ENCODE measurements at places on chromosomes 16 and 17.

DNA sequence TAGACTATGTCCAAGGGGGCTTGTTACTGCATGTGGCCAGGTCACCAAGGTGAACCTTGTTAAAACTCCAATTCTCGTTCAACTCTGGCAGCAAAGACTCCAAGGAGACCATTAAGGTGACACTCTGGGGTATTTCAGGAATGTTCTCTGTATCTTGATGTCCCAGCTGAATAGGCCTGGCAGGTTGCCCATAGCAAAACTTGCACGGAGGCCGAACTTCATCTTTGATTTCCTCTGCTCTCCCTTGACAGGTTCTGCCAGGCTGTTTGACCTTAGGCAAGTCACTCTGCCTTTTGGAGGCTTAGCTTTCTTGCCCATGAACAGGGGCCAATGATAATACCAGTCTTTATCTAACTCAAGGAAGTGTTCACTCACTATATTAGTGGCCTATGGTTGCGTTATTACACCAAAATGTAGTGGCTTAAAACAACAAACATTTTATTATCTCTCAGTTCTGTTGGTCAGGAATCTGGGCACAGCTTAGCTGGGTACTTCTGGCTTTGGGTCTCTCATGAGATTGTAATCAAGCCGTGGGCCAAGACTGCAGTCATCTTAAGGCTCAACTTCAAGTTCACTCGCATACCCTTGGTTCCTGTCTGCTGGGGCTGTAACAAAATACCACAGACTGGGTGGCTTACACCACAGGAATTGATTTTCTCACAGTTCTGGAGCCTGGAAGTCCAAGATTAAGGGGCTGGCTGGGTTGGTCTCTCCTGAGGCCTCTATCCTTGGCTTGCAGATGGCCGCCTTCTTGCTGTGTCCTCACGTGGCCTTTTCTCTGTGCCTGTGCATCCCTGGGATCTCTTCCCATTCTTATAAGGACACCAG lies 168.5 kb downstream of the UTP18 start:
- DNase-seq, result no peak

DNA sequence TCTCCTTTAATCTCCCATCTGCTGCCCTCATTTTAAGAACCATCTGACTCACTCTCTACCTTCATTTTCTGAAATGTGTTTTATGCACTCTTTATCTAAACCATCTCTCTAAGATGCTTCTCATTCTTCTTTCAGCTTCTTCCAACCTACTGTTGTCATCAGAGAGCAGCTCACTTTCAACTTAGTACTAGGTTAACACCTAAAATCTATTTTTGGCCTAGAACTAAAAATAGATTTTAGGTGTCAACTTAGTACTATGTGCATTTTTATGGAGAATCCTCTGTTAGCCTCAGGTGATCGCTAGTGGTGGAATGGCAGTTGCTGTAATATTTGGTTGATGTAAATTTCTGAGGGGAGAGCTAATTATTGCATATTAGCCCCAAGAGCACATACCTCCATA lies 277.1 kb downstream of the KCNJ2 start:
- DNase-seq, result no peak

DNA sequence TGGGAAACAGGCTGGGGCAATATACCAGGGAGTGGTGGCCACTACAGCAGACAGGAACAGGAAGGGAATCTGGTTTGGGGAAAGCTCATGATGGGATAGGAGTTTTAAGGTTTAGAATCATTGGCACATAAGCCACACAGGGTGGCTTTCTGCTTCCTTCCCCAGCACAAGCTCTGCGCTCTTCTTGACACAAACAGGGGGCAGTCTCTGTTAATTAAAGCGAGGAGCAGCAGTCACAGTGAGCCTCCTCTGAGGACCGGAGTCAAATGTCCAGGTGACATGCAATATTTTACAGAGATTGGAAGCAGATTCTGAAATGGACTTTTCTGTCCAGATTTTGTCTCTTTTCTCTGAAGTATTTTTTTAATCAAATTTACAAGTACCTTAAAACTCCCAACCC lies 2.8 kb upstream of the SHISA9 start:
- DNase-seq, result no peak

- DNase-seq, result no peak
These were observed 1.7 kb downstream of the MAP3K3 start for GRCh38 chr17:63623786-63624530.

- no peak for DNase-seq
These were observed 53.0 kb downstream of the GPRC5B start for GRCh38 chr16:19831678-19832077.

DNA sequence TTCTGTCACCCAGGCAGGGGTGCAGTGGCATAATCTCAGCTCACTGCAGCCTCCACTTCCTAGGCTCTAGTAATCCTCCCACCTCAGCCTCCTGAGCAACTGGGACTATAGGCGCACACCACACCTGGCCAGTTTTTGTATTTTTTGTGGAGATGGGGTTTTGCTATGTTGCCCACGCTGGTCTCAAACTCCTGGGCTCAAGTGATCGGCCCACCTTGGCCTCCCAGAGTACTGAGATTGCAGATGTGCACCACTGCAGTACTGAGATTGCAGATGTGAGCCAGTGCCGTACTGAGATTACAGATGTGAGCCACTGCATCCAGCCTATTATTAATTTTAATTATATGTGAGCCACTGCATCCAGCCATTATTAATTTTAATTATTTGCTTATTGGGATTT lies 13.8 kb downstream of the CRK start:
- DNase-seq, result no peak

DNA sequence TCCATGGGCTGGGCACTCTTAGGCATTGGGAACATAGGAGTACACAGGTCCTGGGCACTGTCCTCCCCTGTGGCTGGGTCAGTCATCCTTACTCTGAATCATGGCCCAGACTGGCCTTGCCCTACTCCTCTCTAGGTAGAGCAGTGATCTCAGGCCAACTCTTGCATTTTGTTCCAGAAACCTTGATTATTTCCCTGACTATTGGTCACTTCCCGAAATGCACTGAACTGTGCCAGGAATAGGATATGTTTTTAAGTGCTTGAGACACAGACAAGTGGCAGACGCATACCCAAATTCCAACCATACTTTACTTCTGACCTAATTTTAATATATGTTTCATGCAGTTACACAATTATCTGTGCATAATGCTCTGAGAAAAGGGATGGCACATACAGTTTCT lies 10.3 kb downstream of the KRABD2 start:
- no peak for DNase-seq

- DNase-seq, result no peak
These were observed 13.9 kb downstream of the BRD7 start for GRCh38 chr16:50354629-50355456.

GRCh38 chr16:85782451-85782850 lies 16.9 kb downstream of the EMC8 start:
- DNase-seq, result no peak

DNA sequence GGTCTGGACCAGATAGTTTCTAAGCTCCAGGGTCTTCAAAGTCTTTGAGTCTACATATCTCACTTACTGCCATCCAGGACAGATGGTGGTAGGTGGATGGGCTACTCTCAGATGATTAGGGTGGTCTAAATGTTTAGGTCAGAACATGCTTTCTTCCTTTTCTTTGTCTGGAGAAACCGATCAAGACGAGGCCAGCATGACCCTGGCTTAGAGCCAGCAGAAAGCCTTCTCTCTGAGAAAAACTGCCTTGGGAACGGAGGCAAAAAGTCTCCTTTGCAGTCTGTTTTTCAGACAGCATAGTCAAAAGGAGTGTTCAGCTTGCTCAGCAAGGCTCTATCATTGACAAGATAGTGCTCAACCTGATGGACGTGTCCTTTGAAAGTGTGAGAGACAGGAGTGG lies 48.8 kb downstream of the SPACA3 start:
- DNase-seq, result peak; percentile 16

DNA sequence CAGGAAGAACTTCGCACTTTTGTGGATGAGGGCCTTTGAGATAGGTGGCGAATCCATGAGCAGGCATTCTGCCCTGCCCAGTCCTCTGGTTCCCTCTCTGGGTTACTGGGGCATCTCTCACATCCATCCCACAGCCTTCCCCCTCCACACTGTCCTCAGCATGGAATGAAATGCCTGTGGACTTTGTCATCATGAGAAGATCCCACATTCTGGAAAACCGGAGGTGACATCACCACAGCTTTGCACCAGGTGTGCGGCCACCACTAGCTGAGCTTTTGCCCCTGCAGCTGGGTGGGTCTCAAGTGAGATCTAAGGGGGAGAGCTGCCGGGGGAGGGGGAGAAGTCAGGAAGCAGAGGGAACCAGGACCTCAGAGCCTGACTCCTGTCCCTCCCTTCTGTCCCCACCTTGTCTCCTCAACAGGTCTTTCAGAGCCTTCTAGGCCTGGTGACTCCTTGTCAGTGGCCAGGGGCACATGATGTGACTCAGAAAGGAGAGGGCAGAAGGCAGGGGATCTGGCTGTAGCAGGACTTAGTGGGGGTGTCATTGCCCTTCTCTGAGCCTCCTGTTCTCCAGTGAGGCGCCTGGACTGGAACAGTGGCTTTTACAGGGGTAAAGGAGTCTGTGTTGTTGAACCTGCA lies 40.0 kb upstream of the DLX4 start:
- no peak for DNase-seq

DNA sequence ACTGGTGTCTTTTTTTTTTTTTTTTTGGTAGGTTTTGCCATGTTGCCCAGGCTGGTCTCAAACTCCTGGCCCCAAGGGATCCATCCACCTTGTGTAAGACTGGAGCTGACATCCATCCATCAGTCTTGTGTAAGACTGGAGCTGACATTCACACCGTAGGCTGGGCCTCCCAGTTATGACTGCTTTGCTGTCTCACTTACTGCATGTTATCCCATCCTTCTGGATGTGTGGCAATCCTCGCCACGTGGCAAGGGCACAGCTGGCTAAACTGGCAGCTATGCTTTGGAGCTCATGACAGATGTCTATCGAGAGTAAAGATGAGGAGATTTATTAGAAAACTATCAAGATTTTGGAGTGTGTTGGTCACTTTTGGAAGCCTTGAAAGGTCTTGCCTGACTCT lies 115.1 kb downstream of the ABCA8 start:
- DNase-seq, result no peak

DNA sequence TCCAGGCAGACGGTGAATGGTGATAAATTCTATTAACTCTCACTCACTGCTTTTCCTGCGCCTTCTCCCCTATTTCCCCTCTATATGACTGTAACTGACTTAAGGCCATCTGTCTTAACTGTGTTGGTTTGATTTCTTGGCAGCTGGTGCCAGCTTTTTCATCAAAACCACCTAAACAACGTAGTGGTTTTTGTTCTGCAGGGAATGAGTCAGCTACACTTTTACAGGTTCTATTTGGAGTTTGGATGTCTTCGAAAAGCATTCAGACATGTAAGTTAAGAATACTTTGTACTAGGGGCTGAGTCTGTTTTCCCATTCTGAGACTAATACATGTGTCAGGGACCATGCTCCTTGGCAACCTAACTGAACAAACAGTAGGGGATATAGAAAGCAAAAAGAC lies 8.5 kb downstream of the REXO5 start:
- DNase-seq, result no peak

DNA sequence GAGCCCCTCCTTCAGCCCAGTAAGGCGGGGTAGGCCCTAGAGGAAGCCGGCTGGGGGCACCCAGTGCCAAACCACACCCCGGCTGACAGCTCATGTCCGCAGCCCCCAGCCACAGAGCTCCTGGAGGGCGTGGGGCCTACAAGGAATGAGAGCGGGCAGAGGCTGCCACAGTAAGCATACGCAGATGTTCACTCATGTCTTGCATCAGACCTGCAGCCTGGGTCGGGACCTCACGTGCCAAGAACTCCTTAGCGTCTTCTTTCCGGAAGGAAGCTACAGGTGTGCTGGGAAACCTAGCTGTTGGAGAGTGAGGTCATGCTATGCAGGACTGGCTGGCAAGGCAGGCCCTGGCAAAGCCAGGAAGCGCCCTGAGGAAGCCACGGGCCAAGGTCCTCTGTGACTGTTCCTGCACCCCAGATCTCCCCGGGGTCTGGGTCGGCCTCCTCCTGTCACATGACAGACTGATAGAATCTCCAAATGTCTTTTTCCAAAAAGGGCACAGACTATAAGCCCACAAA lies 1.6 kb downstream of the ZNF598 start:
- DNase-seq, result no peak

DNA sequence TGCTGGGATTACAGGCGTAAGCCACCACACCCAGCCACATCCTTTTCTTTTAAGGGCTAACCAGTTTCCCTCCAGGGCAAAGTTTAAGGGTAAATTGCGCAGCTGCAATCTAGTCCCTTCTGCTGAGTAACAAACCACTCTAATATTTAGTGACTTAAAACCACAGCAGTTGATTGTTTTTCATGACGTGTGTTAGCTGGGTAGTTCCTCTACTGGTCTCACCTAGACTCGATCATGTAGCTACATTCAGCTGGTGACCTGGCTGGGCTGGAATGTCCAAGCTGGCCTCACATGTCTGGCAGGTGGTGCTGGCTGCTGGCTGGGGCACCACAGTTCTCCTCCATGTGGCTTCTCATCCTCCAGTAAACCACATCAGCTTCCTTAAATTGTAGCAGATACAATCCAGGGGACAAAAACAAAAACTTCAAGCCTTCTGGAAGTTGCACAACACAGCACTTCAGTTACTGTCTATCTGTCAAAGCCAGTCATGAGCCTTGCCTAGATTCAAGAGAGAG lies 75.5 kb downstream of the GPRC5B start:
- no peak for DNase-seq

DNA sequence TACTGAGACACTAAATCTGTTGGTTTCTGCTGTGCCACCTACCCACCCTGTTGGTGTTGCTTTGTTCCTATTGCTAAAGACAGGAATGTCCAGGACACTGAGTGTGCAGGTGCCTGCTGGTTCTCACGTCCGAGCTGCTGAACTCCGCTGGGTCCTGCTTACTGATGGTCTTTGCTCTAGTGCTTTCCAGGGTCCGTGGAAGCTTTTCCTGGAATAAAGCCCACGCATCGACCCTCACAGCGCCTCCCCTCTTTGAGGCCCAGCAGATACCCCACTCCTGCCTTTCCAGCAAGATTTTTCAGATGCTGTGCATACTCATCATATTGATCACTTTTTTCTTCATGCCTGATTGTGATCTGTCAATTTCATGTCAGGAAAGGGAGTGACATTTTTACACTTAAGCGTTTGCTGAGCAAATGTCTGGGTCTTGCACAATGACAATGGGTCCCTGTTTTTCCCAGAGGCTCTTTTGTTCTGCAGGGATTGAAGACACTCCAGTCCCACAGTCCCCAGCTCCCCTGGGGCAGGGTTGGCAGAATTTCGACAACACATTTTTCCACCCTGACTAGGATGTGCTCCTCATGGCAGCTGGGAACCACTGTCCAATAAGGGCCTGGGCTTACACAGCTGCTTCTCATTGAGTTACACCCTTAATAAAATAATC lies 14.6 kb downstream of the STH start:
- DNase-seq, result no peak

GRCh38 chr16:2208308-2208707 lies 2.4 kb downstream of the BRICD5 start:
- DNase-seq, result no peak

DNA sequence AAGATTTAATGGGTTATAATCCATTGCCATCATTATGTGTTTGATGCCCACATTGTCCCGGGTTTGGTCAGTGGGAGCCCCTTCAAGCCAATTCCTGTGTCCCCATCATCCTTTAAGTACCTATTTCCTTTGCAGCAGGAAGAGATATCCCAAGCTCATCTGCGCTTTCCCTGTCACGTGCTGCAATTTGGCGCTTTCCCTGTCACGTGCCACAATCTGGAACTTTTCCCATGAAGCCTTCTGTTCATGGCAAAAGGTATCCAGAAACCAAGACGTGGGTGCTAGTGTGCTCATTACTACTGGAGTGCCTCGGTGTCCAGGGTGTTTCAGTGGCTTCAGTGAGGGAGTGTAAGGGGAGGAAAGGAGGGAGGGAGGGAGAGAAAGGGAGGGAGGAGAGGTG lies 168.5 kb downstream of the NPIPB11 start:
- no peak for DNase-seq
